ENCODE measurements at places on chromosomes 13 and 19.
A peak's percentile ranks its signal among the peaks of the same experiment; 100 is the strongest.

DNA sequence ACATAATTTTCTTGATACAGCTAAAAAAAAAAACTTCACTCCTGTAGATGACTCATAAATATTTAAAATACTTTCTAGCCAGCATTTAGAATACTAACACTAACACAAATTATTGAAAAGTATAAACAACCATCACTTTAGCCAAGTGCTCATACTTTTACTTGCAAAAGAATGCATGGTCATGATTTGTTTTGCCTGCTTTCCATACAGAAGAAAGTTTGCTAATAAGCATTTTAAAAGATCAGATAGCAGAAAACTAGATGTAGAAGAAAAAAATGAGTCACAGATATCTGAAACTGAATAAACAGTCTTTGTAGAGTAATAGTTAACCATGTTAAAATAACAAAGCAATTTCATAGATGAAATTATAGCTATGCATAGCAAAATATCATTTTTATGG, 2280.4 kb upstream of the PCDH20 start:
- DNase-seq: no peak

DNA sequence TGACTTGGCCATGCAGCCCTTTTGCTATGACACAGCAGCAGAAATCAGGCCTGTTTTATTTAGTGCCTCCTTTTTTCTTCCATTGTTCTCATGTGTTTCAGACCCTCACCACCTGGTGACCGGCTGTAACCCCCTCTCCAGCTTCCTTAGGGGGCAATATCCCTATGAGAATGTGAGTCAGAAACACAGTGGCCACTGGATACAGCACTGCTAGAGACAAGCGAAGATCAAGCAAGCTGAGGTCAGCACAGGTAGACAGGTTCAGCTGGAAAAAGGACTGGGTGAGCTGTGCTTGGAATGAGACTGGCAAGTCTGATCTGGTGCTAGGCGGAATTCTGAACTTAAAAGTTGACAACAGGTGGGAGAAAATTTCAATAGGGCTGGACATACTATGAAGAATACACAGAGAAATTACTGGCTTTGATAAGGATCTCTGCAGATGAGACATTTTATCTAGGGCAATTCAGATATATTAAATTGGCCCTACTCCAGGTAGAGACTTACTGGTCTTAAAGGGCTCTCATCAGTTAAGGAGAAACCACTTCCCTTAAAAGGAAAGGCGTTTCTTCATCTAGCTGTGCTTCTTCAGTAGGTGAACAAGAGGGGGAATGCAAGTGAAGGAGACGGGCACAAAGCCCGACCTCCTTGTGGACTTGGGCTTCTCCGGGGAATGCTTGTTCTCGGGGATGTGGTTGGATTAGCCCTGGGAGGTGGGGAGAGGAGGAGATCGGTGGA, 83.3 kb downstream of the ERCC5 start:
- DNase-seq: no peak

DNA sequence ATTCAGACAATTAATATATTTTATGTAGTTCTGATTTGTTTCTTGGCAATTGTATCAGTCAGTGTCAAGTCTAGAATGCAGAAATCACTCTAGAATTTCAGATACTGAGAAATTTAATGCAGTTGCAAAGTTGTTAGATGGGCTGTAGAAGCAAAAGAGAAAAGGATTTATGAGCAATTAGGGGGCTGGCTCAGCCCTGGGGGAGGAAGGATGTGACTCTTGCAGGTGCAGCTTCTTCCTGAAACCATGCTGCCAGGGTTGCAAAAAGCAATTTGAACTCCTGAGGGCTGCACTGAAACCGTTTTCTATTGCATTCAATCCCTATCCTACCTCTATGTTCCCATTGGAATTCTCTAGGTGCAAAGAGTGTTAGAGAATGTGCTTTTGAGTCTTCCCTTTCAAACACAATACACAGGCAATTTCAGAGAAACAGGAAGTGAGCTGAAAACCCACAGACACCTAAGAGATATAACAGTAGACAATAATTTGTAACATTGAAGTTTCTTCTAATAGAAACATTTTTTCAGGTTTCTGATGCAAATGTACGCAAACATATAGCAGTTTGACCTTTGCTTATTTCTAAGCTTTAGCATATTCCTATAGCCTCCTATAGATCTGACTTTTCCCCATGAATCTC, 814.7 kb upstream of the ATXN8OS start:
- no peak for DNase-seq

GRCh38 chr19:46513461-46514236, 18.0 kb upstream of the PNMA8B start:
- DNase-seq: peak; percentile 88

GRCh38 chr13:103945836-103946235, 879.6 kb upstream of the SLC10A2 start:
- DNase-seq: no peak

DNA sequence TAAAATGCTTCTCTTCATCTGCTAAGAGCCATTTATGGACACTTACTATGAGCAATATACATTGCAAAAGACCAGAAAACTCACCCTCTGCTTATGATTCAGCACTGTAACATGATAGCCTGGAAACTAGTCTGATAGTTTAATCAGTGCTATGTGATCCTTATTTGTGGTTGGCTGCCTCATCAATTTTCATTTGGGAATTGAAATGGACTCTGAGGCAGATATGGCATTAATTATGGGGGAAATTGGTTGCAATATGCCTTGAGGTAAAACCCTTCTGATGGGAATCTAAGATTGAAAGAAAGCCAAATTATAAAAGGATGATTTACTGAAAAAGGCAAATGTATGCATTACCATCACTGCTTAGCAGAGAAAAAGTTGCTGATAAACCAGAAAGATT, 33.5 kb downstream of the FAM216B start:
- DNase-seq: no peak

DNA sequence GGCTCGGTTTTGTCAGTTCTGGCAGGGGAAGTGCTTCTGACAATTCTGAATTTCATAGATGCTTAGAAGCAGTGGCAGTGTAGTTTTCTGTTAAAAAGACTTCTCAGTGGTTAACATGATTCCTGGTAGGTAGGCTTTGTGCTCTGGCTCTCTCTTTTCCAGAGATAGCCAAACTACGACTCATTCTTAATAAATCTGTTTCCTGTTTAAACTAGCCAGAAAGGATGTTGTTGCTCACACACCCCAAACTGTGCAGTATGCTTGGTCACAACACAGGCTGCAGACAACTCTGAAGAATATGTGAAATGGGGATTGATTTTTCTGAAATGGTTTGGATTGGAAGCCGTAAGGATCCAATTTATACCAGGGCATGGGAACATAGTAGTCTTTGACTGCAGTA, 711.5 kb downstream of the PCDH17 start:
- no peak for DNase-seq

Measured in activated T-cell treated with anti-CD3 and anti-CD28 coated beads, Interleukin-2, amount 50 U/mL, for 24 hours (primary cell).